ENCODE measurements at places on chromosomes 4 and X.

GRCh38 chr4:88230969-88231771 lies 53.2 kb downstream of the PPM1K start:
- peak; percentile 47 for DNase-seq

- peak; percentile 53 for DNase-seq
Observed at GRCh38 chr4:107950746-107951540, 19.6 kb downstream of the CYP2U1 start.

DNA sequence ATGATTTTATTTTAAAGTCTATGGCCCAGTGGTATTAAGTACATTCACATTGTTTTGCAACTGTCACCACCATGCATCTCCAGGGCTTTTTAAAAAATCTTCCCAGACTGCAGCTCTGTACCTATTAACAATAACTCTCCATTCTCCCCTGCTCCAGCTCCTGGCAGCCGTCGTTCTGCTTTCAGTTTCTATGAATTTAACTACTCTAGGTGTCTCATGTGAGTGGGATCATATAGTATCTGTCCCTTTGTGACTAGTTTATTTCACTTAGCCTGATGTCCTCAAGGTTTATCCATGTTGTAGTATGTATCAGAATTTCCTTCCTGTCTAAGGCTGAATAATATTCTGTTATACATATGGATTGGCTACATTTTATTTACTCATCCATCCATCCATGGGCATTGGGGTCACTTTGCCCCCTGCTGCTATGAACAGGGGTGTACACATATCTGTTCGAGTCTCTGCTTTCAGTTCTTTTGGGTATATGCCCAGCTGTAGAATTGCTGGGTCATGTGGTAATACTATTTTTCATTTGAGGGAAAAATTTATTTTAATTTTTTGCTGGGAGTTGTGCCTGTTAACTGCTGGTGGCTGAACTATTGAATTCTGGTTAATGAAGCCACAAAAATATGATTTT lies 131.3 kb downstream of the ARHGAP10 start:
- DNase-seq, result no peak

GRCh38 chrX:132639446-132639845 lies 150.6 kb upstream of the MBNL3 start:
- DNase-seq, result no peak
